Upper lobe of left lung (tissue), 6 donors: ENCODE measurements at places on chromosomes 7 and 10. TPM values are rescaled to one million over a fixed set of nuclear protein-coding genes. Genes with fewer than 3 reads are reported as not detected.

DNA sequence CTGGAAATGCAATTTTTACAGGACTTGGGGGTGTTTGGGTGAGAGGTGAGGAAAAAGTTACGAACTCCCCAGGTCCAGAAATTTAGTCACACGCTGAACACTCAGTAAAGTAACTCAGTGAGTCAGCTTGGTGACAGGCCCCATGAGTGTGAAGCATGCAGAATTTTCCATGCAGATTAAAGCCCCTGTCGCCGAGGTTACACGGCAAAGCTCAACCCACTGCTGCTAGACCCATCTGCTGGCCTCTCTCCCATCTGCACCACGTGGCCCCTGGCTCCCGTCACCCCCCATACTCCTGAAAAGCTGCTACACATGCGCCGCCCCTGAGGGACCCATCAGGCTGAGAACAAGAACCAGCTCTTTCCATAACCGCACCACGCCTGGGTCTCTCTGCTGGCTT is 7.0 kb upstream of the MMP21 start:
- no peaks in the 10 kb centered on the region for H3K4me1 ChIP-seq
- DNase-seq: no peak
- no peak overlapping the region for H3K4me3 ChIP-seq
- H3K27ac ChIP-seq: no peak overlapping the region

SCD gene
- total RNA-seq: 464 TPM

HOXA5 gene
- total RNA-seq: 13.7 TPM

- H3K27ac ChIP-seq: no peak overlapping the region
- no peaks in the 10 kb centered on the region for H3K36me3 ChIP-seq
- no peaks in the 10 kb centered on the region for H3K4me1 ChIP-seq
- H3K27me3 ChIP-seq: no peaks in the 10 kb centered on the region
These were observed 78.6 kb upstream of the C10orf90 start for GRCh38 chr10:126749015-126749655.

GRCh38 chr10:124308056-124308645 is 110.6 kb downstream of the OAT start:
- no peak overlapping the region for H3K27ac ChIP-seq
- no peaks in the 10 kb centered on the region for H3K27me3 ChIP-seq
- H3K4me3 ChIP-seq: no peak overlapping the region
- no peak for DNase-seq

- DNase-seq: no peak
- H3K4me3 ChIP-seq: no peak overlapping the region
- H3K4me1 ChIP-seq: no peaks in the 10 kb centered on the region
These were observed 106.5 kb upstream of the BMPER start for GRCh38 chr7:33798686-33799325.

IDE gene
- 25.2 TPM for total RNA-seq

GRCh38 chr7:34385384-34385783 is 272.6 kb upstream of the NPSR1 start:
- H3K4me1 ChIP-seq: no peaks in the 10 kb centered on the region
- no peak for DNase-seq
- H3K4me3 ChIP-seq: no peak overlapping the region
- no peaks in the 10 kb centered on the region for H3K27me3 ChIP-seq
- no peaks in the 10 kb centered on the region for H3K36me3 ChIP-seq

DNA sequence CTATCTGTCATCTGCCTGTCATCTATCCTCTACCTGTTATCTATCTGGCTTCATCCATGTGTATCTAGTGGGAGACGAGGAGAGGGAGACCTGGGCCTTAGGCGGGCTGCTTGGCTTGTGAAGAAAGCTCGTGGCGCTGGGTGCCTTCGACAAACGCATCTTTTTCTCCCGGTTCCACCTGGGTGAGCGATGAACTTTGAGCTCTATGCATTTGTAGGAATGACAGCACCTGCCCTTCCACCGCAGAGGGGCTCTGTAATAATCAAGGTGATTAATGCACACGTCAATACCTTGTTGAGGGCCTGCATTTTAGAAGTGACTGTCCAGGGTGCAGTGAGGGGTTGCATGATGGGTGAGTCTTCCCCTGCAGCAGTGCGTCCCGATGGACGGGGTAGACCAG is 2.6 kb upstream of the VIPR2 start:
- H3K4me1 ChIP-seq: peaks cover 15% of the 10 kb centered on the region
- H3K36me3 ChIP-seq: no peaks in the 10 kb centered on the region

DNA sequence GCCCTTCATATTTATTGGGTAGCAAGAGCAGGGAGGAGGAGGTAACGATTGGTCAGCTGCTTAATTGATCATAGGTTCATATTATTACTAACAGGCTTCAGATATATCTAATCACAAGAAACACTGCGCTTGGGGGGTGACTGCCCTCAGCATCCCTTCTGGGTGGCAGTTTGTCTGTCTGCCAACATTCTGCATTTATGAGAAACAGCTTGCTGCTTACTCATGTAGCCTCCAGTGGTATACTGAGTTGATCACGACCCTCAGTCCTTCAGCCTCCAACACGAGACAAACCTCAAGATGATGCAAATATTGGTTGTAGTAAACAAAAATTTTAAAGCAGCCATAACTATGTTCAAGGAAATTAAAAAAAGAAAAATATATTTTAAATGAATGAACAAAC is 657.8 kb upstream of the PHF14 start:
- H3K4me1 ChIP-seq: no peaks in the 10 kb centered on the region
- no peaks in the 10 kb centered on the region for H3K36me3 ChIP-seq
- no peaks in the 10 kb centered on the region for H3K27me3 ChIP-seq
- no peak for DNase-seq

GRCh38 chr10:84097787-84098353 is 41.4 kb upstream of the GHITM start:
- no peaks in the 10 kb centered on the region for H3K27me3 ChIP-seq
- H3K4me3 ChIP-seq: no peak overlapping the region
- H3K27ac ChIP-seq: no peak overlapping the region
- no peak for DNase-seq
- H3K36me3 ChIP-seq: no peaks in the 10 kb centered on the region

DNA sequence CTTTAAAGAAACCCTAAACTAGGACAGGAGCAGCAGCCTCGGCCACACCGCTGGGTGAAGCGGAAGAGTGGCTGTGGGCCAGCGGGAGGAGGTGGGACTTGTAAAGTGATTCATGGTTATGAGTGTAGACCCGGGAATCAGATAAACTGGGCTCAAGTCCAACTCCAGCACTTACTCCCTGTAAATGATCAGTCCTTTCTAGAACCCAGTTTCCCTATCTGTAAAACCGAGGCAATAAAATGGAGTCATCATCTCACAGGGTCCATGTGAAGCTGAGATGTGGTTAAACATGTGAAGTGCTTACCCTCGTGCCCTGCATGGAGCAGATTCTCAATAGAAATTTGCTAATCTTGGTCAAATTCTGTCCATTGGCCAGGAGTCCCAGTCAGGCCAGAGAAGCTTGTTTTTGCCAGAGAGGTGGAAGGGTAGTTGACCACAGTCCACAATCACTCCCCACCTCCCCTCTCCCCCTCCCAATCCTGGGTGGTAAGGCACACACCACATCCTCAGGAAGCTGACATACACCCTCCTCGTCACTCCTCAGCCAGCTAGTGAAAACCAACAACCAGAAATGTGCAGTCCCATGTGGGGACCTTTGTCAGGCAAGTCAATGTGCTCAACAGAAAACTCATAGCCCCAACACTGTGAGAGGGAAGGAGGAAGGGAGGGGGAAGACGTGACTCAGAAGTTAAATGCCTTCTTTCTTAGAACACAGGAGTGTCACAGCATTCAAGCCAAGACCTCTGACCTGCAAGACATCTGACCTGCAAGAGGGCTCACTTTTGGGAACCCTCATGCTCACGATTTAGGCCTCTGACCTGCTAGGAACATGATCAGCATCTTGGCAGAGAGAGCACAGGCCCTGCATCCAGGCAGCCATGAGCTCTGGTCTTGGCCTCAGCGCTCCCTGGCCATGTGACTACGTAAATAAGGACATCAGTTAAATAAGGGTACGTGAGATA is 145.1 kb downstream of the PLXNA4 start:
- H3K36me3 ChIP-seq: no peaks in the 10 kb centered on the region
- no peaks in the 10 kb centered on the region for H3K27me3 ChIP-seq
- no peak for DNase-seq
- H3K4me3 ChIP-seq: no peak overlapping the region

NKX6-2 gene
- total RNA-seq: not detected

DNA sequence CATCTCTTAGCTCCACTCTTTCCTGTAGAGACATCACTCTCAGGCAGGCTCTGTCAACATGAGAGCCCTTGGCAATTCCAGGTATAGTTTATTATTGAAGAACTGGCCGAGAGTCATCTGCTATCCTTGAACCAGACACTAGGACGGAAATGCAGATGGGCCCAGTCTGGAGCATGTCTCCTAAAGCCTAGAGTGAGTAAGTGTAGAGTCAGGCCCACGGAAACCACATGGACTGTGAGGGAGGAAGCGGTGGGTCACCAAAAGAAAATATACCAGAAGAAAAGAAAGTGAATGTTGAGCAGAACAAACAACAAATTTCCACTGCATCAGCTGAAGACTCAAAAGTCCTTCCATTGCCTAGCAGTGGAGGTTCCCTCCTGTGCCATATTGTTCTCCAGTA is 15.7 kb upstream of the RELN start:
- H3K27ac ChIP-seq: no peak overlapping the region
- DNase-seq: no peak
- no peaks in the 10 kb centered on the region for H3K36me3 ChIP-seq
- H3K4me1 ChIP-seq: no peaks in the 10 kb centered on the region
